ENCODE measurements at places on chromosomes 12 and 14.

GRCh38 chr12:93595351-93595750 lies 22.9 kb downstream of the SOCS2 start:
- DNase-seq: no peak

- no peak for DNase-seq
Observed at GRCh38 chr12:26157001-26157400, 32.2 kb upstream of the BHLHE41 start.

DNA sequence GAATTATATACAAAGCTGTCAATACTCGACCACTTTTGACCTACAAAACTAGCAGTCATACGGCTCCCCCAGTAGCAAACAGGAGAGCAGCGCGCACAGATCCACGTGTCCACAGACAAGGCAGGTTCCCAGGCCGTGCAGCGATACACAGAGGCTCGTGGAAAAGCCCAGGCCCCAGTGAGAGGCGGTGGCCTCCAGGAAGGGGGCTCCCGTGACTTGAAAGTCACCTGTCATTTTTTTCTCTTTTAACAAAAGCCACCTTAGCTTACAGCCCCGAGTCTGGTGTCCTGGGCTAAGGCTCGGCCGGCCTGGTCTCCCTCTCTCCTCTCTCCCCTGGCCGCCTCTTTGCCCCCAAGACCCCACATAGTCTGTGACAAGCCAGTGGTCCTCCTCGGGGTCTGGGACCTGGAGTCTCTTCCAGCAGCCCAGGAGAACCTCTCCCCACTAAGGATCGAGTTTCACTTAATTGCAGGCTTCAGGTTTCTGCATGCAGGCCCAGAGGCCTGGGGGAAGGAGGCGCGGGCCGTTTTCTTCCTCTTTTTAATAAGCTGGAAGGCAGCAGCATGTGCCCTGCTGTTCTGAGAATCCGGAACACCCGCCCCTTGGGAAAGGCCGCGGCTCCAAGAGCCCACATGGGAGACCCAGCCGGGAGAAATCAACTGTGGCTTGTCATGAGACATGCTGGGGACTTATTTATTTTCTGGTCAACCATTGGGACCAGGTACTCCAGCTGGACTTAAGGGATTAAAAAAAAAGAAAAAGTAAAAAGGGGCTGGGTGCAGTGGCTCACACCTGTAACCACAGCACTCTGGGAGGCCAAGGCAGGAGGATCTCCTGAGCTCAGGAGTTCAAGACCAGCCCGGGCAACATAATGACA lies 15.9 kb downstream of the NCOR2 start:
- no peak for DNase-seq

DNA sequence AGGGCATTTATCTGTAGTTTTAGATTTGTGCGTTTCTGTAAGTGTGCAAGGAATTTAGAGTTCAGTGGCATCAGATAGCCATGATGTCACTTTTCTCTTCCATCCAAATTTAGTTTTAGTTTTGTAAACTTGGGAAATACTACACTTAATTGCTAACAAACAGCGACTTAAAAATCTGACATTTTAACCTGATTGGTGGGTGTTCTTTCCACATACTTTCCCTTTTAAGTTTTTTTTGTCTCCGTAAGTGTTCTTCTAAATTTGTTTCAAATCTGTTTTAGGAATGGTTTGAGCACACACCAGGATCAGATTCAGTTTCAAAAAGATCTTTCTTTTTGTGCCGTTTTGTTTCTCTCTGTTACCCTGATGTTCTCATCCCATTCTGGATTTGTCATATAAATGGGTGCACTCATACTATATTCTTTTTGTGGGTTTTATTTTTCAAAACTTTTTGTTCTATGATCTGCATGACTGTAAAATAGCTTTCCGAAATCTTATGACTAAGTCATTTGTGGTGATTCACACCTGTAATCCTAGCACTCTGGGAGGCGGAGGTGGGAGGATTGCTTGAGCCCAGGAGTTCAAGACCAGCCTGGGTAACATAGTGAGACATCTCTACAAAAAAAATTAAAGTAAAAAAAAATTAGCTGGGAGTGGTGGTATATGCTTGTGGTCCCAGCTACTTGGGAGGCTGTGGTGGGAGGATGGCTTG lies 58.9 kb downstream of the FBXO34 start:
- DNase-seq: peak; percentile 43

DNA sequence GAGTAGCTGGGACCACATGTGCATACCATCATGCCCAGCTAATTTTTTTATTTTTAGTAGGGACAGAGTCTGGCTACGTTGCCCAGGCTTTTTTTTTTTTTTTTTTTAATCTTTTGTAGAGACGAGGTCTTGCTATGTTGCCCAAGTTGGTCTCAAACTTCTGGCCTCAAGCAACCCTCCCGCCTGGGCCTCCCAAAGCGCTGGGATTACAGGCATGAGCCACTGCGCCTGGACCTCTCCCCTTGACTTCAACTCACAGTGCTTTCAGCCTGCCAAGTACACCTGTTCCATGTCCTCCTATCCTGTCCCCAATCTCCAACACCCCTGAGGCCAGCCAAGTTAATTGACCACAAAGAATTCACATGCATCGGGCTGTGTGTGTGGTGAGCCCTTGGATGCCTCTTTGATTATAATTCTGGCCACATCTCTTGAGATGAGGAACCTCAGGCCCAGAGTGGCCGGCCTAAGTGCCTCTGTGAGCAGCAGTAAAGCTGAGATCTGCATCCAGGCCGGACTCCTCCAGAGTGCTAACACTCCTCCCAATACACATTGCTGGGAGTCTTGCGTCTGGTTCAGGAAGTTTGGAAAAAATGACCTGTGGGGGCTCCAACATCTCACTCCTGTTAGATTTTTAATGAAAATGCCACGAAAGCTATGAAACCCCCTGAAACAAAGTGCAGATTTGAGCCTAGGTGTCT lies 6.8 kb downstream of the RAB35 start:
- no peak for DNase-seq

- no peak for DNase-seq
Observed at GRCh38 chr12:26062566-26062965, 62.3 kb downstream of the BHLHE41 start.

- no peak for DNase-seq
Observed at GRCh38 chr12:32921397-32921796, 24.8 kb upstream of the PKP2 start.

DNA sequence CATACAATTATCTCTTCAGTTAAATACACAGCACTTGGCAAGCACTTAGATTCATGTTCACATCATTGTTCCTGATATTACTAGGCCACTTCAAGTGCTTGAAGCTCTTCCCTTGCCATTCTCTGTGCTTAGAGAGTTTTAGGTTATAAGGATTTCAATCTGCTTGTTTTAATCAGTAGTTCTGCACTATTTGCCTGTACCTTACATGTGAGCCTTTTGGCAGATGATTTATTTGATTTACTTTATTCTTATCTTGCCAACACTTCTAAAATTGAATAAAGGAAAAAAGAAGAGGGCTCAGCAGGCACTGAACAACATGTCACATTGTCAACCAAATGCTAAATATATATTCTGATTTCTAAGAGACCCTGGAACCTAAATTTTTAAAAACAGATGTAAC lies 363.8 kb upstream of the USP15 start:
- DNase-seq: no peak

DNA sequence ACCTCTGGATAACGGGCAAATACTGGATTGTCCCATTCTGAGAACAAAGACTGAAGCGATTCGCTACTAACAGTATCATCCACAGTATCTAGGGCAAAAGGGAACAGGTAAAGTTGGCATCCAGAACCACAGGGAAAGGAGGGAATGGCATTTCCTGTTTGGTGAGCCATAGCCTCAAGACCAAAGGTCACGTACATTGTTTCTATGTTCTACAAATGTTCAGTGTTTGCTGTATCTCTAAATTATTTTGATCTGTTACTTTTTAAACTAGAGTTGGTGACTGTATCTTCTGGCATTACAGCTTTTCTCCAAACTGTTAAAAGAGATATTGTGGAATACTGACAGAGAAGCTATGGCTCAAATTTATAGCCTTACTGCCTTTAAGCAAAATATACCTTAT lies 9.7 kb downstream of the MLH3 start:
- no peak for DNase-seq

- DNase-seq: no peak
Observed at GRCh38 chr14:82667501-82667900, 1133.8 kb upstream of the SEL1L start.

DNA sequence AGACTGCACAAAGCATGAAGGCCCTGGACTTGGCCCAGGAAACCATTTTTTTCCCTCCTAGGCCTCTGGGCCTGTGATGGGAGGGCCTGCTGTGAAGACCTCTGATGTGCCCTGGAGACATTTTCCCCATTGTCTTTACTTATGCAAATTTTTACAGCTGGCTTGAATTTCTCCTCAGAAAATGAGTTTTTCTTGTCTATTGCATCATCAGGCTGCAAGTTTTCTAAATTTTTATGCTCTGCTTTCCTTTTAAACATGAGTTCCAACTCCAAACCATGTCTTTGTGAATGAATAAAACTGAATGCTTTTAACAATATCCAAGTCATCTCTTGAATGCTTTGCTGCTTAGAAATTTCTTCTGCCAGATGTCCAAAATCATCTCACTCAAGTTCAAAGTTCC lies 43.7 kb upstream of the TRHDE start:
- no peak for DNase-seq

DNA sequence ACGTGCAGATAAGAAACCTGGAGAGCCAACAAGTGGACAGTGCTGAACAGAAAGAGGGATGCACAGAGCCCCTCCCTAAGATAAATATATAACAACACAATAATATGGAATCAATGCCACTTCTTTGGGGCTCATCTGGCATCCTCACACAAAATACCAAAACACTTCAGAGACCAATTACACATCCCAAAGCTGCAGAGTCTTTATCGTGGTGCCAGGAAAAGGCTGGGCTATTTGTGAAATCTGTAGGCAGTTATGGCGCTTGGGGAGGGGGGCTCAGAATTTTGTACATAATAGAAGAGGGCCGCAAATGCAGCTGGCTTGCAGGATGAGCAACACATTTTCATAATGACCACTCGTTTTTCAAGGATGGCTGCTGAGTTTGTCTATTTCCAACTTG lies 160.4 kb upstream of the NOS1 start:
- no peak for DNase-seq

GRCh38 chr14:39247256-39247655 lies 13.5 kb downstream of the MIA2 start:
- DNase-seq: no peak

DNA sequence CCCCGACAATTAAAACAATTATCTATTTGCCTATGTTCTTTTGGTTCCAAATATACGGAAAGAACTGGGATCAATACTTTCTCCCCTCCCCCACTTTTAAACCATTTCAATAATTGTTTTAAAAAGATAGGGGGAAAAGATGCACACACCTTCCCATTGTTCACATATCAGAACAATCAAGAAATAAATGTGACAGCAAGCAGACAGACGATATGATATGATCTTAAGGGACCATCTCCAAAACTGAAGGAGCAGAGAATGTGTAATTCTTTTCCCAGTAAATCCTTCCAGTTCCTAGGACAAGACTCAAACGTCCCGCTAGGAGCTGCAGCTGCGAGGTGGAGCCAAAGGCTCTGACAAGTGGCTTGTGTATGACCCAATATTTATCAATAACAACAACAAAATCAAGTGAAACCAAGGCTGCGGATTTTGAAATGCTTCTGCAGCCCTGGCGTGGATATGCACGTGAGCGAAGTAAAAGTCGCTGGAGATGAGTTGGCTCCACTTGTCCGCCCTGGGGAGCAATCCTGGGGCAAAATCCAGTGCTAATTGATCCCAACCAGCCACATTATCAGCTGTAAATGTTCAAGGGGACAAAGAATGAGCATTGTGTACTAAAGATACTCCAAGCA lies 8.2 kb upstream of the FOXG1 start:
- DNase-seq: no peak

- DNase-seq: no peak
Observed at GRCh38 chr12:82780517-82780916, 93.8 kb downstream of the TMTC2 start.

DNA sequence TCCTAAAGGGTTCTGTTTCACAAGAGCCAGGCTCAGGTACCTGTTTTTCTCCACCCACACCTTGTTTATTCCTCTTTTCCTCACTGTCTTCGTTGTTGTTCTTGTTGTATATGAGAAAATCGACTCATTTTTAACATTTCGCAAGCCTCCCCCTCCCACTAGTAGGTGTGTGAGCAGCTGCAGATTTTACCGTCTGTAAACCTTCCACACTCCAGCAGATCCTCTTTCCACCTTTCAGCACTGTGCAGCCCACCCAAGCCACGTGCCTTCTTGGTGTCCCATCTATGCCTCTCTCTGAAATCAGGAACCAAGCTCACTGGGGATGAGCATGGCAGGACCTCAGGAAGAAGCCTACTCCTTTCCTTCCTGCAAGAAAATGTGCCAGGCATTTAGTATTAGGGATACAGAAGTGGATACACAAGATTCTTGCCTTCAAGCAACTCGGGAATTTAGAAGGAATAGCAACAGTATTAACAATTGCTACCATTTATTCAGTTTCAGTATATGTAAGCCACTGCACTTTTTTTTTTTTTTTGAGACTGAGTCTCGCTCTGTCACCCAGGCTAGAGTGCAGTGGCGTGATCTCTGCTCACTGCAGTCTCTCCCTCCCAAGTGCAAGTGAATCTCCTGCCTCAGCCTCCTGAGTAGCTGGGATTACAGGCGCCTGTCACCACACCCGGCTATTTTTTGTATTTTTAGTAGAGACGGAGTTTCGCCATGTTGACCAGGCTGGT lies 113.6 kb downstream of the CHST11 start:
- no peak for DNase-seq

- DNase-seq: peak; percentile 77
Observed at GRCh38 chr14:67526676-67527459, 6.2 kb upstream of the PLEKHH1 start.

DNA sequence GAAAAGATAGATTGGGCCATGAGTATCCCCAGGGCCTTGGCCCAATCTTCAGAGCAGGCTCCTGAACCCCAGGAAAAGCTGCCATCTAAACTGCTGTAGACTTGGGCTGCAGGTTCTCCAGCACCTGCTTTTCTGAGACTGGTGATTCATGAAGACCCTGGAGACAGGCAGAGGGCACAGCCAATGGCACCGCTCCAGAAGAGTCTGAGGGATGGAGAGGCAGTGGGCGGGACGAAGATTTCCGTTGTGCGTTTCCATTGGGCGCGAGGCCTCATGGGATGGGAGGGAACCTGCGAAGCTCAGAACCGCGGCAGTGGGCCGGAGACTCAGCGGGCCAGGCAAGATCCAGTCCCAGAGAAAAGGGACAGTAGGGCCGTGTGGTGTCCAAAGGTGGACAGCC lies 375.1 kb downstream of the IPO8 start:
- DNase-seq: no peak

Data from head of caudate nucleus (tissue), 42 donors.